ENCODE measurements at places on chromosomes 7 and 10.

DNA sequence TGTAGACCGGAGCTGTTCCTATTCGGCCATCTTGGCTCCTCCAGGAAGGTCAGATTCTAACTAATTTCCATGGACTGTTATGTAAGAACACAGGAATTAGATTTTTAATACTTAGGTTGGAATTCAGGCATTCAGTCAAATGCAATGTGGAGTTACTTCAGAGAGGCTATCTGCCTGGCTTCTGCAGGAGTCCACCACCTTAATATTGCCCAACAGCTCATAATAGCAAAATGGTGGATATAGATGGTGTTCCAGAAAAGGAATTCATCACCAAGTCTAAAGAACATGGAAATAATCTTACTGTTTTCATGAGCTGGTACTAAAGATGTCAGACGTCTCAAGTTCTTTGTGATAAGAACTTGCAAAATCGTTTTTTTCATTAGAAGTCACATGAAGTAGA, 39.5 kb downstream of the CRHR2 start:
- DNase-seq: no peak

GRCh38 chr7:97022491-97023306, 1.9 kb downstream of the DLX5 start:
- DNase-seq: no peak

GRCh38 chr7:122143376-122143750, 686 bp downstream of the AASS start:
- no peak for DNase-seq

DNA sequence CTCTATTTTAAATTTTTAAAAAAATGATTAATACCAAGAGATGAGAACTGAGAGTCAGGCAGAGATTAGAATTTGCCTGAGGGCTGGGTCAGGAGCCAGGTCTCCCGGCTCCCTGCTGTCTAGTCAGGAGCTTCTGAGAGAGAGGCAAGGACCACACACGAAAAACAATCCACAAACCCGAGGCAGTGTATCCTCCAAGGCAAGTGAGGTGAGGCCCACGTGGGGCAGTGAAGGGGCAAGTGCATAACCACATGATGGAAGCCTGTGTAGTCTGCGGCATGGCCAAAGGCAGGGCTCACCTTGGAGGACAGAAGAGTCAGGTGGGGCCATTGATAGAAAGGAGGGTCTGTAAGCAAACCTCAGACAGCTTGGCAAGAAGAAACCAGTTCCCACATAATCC, 541.2 kb upstream of the FOXK1 start:
- no peak for DNase-seq

DNA sequence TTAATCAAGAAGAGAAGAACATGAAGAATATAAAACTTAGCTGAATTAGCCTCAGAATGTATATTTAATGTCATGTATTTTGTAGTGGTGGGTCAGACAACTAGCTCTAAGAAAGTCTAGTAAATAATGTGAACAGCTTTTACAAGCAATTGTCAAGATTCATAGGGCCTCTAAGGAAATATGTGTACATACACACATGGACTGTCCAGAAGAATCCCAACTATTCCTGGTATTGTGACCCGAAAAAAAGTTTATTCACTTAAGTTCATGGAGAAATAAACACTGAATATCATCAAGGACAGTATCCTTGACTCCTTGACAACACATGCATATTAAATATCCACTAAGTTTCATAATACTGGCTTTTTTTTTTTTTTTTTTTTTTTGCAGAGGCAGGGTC, 11.4 kb upstream of the TWIST1 start:
- no peak for DNase-seq

- DNase-seq: no peak
These were observed 1.8 kb downstream of the FOXI2 start for GRCh38 chr10:127738512-127739424.

- DNase-seq: no peak
These were observed 97.2 kb downstream of the GRK5 start for GRCh38 chr10:119304541-119304940.

GRCh38 chr10:111989136-111989911, 194.2 kb downstream of the GPAM start:
- no peak for DNase-seq

DNA sequence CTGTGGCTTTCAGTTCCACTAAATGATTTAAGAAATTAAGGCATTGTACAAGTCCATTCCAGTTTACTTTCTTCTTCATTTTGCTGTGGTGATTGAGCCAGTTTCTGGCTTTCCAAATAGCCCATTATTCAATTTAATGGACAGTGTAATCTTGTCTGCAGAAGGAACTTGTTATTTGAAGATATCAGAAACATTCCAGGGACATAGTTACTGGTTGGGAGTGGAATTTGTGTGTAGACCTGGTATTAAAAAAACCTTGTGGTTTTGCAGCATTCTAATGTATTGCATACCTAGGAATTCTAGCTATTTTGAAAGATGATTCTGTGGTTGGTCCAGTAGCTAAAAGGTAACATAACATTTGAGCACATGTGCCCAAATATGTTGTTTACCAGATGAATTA, 72.2 kb downstream of the MCU start:
- DNase-seq: peak; percentile 66

DNA sequence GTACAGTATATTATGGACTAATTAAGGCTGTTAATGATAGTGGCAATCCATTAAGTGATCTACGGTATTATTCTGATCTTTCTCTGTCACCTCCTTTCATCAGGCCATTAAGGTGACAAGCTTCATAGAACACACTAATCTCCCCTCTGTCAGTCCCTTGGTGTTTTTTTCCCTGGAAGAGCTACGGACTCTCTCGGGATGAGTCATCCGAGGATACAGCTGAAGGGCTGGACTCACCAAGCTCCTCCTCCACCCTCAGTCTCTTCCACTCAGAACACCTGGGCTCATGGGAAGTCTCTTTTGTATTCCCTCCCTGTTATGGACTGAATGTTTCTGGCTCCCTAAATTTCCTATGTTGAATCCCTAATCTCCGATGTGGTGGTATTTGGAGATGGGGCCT, 69.8 kb upstream of the PLXNA4 start:
- no peak for DNase-seq

- no peak for DNase-seq
These were observed 209.9 kb upstream of the TBX20 start for GRCh38 chr7:35463751-35464150.

GRCh38 chr7:98222533-98223195, 11.4 kb downstream of the BHLHA15 start:
- DNase-seq: no peak

GRCh38 chr7:81529785-81530184, 240.1 kb downstream of the HGF start:
- no peak for DNase-seq

DNA sequence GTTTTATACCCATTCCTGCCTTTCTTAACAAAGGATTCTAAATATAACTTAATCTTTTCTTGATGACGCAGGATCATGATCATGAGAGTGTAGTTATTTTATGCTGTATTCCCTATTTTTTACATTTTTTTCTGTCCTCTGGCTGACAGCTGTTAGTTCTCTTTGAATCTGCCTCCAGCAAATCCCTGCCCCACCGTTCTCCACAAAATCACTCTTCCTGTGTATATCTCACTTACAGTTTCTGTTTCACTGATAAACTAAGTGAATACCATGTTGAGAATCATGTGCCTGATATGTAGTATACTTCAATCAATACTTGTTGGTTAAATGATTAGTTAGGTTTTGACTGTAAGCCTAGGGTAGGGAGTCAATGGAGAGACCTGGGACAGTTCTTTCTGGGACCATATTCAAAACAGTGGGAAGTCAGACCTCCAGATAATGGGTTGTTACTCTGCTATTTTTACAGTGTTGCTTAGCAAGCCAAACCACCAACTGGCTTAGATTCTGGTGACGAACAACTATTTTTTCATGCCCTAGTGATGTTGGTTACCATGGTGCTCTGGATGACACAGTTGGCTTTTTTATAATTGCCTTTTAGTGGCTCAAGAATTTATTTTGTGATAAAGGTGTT, 12.8 kb downstream of the CNNM1 start:
- DNase-seq: no peak

GRCh38 chr10:98431016-98431415, 15.7 kb downstream of the HPS1 start:
- DNase-seq: no peak

DNA sequence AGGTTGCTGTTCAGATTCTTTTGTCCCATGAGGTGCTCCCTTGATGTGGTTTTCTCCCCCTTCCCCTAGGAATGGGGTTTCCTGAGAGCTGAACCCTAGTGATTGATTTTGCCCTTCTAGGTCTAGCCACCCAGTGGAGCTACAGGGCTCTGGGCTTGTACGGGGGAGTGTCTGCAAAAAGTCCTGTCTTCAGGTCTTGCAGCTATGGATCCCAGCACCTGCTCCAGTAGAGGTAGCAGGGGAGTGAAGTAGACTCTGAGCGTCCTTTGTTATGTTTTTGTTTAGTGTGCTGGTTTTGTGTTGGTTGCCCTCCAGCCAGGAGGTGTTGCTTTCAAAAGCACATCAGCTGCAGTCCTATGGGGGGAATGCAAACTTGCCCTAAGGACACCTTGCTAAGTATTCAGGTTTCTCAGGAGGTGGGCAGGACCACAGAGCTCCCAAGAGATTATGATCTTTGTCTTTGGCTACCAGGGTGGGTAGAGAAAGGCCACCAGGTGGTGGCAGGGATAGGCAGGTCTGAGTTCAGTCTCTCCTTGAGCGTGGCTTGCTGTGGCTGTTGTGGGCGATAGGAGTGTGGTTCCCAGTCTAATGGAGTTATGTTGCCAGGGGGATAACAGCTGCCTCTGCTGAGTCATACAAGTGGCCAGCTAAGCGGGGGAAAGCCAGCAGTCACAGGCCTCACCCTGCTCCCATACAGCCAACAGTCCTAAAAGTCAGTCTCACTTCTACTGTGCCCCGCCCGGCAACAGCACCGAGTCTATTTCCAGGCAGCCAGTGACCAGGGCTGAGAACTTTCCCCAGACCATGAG, 92.4 kb upstream of the JCAD start:
- DNase-seq: peak; percentile 76

- DNase-seq: no peak
These were observed 143.3 kb upstream of the RSU1 start for GRCh38 chr10:16960551-16960950.

GRCh38 chr7:110157631-110158362, 933.1 kb upstream of the LRRN3 start:
- no peak for DNase-seq

DNA sequence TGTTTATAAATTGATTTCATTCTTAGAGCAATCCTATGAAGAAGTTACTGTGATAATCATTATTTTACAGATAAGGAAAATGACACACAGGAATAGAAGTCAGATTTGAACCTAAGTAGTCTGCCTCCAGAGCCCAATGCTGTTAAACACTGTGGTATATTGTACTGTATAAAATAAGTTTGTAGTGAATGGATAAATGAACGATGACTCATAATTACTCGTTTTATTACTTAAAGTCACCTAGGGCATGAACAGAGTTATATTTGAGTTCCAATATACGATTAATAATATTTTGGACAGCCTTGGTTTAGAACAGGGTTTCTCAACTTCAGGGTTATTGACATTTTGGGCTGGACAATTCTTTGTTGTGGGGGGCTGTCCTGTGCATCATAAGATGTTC, 7.8 kb upstream of the BTRC start:
- DNase-seq: no peak

DNA sequence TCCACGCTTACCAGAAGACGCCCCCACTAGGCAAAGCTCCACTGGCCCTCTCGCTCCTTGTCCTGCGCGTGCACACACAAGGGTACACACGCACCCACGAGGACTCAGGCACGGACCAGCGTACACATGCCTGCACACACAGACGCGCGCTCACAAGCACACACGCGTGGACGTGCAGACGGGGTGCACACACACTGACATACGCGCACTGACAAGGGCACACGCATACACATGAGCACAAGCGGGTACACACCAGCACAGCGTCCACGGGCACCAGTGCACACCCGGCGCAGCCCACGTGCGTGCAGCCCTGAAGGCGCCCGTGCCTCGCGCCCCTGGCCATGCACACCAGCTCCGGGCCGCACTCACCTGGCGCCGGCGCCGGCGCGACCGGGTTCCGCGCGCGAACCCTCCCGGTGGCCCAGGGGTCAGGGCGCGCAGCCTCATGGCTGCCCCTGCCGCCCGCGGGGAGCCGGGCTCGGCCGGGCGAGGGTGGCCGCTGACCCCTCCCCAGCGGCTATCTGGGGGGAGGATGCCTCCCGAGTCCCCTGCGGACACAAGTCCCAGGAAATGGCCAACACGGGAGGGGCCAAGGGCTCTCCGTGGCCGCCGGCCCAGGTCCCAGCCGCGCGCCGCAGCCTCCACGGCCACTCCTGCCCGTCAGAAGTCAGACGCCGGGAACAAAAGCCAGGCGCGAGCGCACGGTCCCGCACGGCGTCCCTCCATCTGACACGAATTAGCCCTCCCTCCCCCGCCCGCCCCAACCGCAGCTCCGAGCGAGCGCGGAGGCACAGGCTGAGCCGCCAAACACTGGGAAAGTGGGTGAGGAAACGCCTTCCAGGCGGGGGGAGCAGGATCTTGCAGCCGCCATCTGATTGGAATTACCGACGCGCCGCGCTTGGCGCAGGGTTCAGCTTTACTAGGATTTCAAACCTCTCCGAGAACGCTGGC, 45.0 kb downstream of the TNS3 start:
- no peak for DNase-seq

GRCh38 chr7:155412416-155413253, 45.3 kb upstream of the EN2 start:
- no peak for DNase-seq

DNA sequence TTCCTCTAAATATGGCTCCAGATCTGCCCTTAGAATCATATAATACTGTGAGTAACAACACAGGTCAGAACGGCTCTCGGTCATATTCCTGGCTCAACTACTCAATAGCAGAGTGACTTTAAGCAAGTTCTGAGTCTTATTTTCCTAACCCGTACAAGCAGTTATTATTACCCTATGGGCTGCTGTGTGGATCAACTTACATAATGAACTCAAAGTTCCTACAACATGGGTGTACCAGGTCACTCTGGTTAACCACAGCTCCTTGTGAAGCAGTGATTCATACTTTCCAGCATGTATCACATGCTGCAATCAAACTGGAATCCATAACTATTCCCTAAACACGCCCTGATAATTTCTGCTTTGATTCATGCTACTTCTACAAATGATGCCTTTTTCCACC, 107.3 kb downstream of the LRRN3 start:
- DNase-seq: peak; percentile 99

- peak; percentile 21 for DNase-seq
These were observed 96.9 kb downstream of the RTKN2 start for GRCh38 chr10:62171791-62172190.

DNA sequence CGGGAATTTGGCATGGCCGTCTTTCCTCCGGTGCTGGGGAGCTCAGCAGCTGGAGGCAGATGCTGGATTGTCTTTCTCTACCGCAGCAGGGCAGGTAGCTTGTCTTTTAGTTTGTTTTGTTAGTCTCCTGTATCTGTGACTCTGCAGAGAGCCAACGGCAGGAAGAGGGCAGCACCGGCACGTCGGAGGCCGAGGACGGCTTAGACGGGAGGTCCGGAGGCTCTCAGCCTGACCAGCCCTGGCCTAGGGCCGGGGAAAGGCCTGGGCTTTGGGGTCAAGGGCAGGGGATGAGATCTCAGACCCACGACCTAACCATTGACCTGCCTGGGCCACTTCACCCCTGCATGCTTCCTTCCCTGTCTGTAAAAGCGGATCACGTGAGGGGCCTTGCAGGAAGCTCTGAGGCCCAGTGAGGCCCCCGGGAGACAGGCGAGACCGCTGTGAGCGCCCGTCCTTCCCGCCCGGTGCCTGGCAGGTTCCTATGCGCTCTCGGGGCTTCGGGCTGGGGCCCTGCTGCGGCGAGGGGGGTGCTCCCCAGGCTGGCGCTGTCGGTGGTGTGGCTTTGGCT, 72.7 kb downstream of the LHPP start:
- DNase-seq: no peak

GRCh38 chr10:12914111-12914510, 87.4 kb downstream of the CCDC3 start:
- no peak for DNase-seq
